ENCODE measurements at places on chromosomes 12 and 14.

- DNase-seq: no peak
Observed at GRCh38 chr14:85188836-85189235, 341.1 kb upstream of the FLRT2 start.

GRCh38 chr12:14450479-14450878 is 85.0 kb downstream of the ATF7IP start:
- DNase-seq: no peak

DNA sequence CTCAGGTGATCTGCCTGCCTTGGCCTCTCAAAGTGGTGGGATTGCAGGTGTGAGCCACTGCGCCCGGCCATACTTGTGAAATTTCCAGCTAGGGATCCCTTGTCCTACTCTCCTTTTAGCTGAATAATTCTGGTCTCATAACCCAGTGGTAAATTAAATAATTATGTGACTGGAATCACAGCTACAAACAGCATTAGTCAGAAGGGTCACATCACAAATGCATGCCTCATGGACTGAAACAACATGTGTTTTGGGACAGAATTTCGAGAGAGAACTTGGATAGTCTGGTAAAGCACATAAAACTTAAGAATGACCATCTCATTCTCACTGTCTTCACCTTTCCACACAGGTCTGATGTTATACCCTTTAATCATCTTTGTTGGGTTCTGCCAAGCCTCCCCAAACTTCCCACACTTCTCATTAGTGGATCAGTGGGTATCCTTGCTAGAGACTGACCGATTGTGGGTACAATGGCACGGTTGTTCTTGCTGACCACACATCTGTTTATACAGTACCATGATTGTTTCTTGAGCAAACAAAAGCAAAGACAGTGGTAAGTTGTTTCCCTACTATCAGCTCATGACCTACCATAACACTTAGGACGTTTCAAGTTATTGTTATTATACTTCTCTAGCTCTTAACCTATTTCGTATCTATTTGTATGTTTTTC is 5.1 kb downstream of the GPRC5D start:
- DNase-seq: no peak

DNA sequence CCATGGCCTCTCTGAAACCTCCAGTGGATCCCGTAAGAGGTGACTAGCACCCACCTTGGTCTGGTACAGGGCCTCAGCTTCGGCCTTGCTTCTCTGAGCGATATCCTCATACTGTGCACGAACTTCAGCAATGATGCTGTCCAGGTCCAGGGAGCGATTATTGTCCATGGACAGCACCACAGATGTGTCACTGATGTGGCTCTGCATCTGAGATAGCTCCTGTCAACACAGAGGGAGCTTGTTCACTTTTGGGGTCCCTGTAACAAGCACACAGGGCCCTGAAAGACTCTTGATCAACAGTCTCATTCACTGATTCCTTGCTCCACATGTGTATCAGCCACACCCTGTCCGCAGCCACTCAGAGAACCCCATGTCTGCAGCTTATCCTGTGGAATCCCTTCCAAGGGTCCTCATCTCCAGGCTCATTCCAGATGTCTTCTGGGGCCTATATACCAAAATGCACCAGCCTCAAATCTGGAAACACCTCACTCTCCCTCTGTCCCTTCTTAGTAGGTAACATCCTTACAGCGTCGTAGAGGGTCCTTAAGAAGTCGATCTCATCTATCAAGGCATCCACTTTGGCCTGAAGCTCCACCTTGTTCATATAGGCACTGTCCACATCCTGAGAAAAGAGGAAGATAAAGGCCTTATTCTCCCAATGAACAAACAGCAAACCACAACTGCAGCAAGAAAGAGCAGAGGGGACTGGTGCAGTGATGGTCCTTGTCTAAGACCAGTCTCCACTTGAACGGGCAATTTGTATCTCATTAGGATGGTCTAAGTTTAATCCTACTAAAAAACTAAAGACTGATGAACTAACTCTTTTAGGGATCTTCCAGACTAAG is 3.5 kb downstream of the KRT3 start:
- no peak for DNase-seq

GRCh38 chr14:104218361-104219180 is 80.2 kb downstream of the KIF26A start:
- no peak for DNase-seq

GRCh38 chr14:93002851-93003298 is 79.9 kb downstream of the CHGA start:
- DNase-seq: no peak

- DNase-seq: no peak
Observed at GRCh38 chr12:6178981-6179761, 21.0 kb upstream of the CD9 start.

DNA sequence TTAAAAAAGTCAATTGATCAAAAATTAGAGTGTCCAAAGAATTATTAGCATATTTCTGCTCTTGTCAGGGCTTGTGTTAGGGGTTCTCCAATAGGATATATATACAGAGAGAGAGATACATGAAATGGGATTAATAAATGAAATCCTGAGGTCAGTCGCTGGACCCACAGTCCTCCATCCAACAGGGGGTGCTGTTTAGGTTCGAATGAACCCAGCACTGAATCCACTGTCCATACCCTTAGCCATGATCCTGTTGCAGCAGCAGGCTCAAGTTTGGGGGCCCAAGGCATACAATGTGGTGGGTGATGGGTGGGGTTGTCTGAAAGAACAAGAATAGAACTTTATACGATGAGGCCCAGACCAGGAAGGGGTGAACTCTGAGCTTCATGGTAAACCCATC is 780 bp upstream of the MYO1H start:
- no peak for DNase-seq

DNA sequence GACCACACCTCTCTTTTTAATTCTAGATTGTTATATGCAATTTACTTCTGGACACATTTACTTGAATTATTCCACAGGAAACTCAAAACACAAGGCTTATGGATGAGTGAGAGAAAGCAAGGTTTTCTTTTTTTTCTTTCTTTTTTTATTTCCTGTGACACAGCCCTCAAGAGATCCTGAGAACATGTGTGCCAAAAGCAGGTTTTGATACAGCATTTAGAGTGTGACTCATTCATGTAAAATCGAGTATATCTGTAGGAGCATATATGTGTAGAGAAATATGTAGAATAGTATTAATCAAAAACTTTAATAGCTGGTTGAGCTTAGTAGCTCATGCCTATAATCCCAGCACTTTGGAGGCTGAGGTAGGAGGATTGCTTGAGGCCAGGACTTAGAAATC is 4.4 kb upstream of the MAX start:
- no peak for DNase-seq

- no peak for DNase-seq
Observed at GRCh38 chr14:96806836-96807235, 9.7 kb downstream of the VRK1 start.

- DNase-seq: no peak
Observed at GRCh38 chr12:13223941-13224340, 27.4 kb downstream of the EMP1 start.

DNA sequence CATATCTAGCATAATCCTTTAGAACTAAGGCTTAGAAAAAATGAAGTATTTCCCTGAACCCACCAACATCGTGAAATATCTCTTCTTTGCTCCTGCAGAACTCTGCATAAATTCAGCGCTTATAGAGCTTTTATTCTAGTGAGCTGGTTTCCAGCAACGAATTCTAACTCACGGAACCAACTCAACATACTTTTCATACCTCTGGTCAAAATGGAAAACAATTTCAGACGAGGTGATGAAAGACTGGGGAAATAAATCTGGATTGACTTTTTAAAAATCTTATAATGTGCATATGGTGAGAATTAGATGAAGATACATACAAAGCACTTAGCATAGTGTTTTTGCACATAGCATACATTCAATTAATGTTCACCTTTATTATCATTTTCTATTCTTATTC is 62.6 kb upstream of the BBS10 start:
- DNase-seq: no peak

GRCh38 chr12:21934173-21934572 is 7.1 kb downstream of the ABCC9 start:
- DNase-seq: no peak

DNA sequence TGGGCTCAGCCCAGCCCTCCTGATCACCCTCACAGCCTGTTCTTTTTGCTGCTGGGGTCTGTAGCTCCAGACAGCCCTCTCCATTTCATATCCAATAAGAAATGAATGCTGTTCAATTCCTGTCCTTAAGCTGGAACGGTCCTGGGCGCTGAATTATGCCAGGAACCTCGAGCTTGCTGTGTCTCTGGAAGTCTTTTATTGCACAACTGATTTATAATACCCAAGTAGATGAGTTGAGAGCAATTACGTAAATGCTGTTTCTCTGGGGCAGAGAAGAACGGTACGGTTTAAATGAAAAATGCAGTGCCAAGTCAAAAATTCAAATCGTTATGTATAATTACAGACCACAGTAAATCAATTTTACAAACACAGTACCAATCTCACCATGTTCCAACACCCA is 161.0 kb downstream of the SAMD4A start:
- DNase-seq: no peak

DNA sequence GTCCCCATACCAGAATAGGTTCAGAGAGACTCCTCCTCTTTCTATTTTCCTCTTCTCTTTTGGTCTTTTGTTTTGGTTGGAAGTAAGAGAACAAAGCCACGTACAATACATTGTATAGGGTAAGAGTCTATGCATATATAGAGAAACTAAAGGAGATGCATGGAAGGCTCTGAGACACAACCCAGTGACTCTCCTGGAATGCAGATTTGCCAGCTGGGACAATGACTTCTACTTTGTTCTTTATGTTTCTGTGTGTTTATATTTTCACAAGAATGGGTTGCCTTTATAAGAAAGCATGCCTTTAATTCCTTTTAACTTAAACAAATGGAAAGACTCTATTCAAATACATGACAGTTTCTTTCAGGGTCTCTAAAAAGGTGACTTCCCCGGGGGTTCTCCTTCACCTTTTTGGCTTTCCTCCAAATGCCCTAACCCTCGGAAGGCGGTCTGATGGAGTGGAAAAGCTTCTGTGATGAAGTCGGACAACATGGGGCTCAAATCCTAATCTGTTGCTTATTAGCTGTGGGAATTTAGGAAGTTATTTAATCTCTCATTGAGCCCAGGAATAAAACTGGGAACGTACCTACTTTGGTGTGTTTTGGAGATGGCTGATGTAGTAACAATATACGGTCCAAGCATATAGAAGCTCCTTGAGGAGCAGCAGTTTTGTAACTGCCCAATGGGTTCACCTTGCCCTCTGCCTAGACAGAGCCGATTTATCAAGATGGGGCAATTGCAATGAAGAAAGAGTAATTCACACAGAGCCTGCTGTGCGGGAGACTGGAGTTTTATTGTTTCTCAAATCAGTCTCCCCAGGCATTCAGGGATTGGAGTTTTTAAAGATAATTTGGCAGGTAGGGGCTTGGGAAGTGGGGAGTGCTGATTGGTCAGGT is 9.1 kb upstream of the SERPINA1 start:
- DNase-seq: no peak

- no peak for DNase-seq
Observed at GRCh38 chr14:57687416-57687815, 178.5 kb downstream of the SLC35F4 start.

DNA sequence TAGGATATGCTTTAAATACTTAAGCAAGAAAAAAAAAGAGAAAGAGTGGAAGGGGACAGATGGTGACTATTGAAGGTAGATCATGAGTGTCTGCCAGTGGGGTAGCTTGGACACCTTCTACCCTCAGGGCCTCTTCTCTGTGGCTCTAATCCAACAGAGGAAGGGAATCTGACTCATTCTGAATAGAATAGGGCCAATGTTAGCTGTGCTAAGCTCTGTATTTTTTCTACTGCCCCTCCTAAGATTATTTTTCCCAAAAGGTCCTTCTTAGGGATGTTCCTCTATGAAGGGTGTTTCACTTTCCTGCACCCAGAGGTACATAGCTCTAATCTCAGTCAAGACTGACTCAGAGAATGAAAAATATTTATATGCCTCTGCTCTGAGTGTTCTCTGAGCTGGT is 25.6 kb downstream of the UNC79 start:
- no peak for DNase-seq

- DNase-seq: no peak
Observed at GRCh38 chr12:39395866-39396265, 47.1 kb downstream of the KIF21A start.

- DNase-seq: no peak
Observed at GRCh38 chr14:54532111-54533012, 22.7 kb downstream of the CGRRF1 start.

GRCh38 chr14:52937306-52937705 is 13.5 kb downstream of the FERMT2 start:
- DNase-seq: no peak

DNA sequence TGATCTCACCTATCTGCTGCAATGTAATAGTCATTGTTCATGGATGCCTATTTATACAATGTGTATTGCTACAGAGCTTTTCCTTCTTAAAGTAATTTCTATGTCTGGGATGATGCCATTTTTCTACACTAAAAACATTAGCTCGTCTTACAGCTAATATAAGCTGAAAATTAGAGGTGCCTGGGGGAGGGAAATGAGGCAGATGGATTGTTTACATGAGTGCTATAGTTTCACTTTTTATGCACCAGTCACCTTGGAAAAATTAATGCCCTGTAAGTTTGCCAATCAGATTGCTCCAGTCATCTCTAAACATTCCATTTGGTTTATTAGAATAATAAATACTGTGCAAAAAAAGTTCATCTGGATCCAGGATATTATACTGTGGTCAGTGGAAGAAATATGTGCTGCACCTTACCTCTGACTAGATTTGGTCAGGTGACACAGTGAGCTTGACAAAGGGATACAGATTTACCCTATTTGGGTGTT is 436.2 kb downstream of the RAD51B start:
- DNase-seq: no peak

DNA sequence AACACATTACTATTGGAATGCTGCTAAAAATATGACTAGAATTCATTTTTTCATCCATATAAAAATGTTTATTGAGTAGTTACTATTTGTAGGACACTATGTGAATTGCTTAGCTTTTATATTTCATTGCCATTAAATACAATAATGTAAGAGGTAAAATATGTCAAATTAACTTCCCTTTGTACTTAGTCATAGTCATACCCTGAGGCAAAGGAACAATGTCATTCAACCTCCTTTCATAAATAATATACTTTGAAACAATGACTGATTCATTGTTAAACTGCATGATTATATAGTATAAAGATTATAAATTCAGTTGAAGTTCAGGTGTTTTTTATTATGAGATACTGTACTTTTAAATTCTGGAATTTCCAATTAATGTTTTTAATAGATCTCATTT is 105.2 kb downstream of the GARIN6 start:
- no peak for DNase-seq

DNA sequence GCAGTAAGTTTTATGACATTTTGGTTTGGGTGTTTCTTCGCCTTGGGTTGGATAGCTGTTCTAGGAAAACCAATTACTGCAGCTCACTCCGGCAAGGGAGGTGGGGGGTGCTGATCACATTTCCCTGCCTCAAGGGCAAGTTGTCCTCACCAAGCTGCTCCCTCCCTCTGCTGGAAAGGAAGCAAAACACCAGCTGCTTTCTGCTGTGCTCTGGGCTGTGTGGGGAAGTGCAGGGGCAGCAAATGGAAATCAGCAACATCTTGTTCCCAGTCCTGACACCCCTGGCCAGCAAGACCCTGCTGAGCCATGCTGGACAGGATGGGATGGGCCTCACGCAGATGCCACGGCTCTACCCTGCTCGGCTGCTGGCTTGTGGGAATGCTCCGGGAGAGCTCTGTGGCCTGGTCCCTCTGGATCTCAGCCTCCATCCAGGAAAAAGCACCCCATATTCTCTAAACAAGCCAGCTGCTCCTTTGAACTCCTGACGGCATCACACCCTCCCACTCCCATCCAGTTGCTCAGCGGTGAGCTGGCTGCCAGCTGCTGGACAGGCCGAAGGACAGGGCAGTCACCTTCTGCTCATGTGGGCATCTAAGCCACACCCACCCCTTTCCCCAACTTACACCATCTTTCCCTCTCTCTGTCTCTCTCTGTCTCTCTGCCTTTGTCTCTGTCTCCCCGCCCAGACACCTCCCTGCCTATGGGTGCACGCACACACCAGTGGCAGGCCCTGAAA is 52.4 kb upstream of the EIF5 start:
- DNase-seq: no peak
